ENCODE measurements at places on chromosomes 7 and 10.

- no peak for DNase-seq
Measured at GRCh38 chr10:14926061-14926470, 27.8 kb downstream of the DCLRE1C start.

DNA sequence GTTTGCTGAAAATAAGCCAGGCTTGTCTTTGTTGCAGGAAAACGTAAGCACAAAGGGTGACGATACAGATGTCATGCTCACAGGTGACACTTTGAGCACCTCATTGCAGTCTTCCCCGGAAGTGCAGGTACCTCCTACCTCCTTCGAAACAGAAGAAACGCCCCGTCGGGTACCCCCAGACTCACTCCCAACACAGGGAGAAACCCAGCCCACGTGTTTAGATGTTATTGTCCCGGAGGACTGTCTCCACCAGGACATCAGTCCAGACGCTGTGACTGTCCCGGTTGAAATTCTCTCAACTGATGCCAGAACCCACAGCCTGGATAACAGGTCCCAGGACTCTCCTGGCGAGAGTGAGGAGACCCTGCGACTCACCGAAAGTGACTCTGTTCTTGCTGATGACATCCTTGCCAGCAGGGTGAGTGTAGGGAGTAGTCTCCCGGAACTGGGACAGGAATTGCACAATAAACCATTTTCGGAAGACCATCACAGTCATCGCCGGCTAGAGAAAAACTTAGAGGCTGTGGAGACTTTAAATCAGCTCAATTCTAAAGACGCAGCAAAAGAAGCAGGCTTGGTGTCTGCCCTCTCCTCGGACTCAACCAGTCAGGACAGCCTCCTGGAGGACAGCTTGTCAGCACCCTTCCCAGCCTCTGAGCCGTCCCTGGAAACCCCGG lies 18.3 kb upstream of the BHLHA15 start:
- no peak for DNase-seq

DNA sequence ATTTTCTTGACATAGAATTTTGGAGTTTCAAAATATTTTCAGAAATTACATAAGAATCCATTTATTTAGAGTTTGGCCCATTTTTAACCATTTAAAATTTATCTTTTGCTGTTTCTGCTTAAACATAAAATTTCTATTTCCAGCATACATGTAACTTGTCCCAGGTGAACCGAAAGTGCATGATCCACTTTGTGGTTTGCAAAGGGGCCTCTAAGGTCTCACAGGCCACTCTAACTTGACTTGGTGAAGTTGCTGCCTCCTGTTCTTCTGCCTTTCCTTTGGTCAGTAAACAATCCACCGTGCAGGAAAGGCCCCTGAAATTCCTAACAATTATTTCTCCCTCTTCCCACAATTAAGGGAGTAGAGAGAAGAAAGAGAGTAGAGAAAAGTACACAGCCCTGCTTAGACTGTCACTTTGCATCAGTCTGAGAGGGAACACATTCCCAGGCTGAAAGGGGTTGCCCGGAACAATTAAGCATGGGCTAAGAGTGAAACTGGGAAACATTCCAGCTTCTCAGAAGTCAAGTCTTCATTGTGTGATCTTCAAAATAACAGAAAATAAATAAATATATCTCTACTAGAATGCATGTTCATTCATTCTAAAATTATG lies 79.5 kb upstream of the SEMA3A start:
- DNase-seq, result no peak

DNA sequence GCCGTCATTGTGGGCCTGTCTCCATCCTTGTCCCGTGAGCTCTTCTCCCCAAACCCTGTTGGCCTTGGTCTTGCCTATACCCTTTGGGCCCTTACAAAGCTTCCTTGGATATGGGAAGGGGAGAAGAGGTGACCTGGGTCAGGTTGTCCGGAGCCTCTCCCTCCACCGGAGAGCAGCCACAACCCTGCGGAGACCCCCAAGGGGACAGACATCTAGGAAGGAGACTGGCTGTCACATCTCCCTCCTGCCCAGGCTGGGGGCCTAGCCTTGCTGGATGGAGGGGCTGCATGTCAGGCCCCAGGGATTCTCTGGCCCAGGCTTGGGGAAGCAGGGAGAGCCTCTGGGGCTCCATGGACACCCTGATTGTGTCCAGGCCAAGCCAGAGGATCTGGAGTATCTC lies 11.8 kb downstream of the NACAD start:
- no peak for DNase-seq

DNA sequence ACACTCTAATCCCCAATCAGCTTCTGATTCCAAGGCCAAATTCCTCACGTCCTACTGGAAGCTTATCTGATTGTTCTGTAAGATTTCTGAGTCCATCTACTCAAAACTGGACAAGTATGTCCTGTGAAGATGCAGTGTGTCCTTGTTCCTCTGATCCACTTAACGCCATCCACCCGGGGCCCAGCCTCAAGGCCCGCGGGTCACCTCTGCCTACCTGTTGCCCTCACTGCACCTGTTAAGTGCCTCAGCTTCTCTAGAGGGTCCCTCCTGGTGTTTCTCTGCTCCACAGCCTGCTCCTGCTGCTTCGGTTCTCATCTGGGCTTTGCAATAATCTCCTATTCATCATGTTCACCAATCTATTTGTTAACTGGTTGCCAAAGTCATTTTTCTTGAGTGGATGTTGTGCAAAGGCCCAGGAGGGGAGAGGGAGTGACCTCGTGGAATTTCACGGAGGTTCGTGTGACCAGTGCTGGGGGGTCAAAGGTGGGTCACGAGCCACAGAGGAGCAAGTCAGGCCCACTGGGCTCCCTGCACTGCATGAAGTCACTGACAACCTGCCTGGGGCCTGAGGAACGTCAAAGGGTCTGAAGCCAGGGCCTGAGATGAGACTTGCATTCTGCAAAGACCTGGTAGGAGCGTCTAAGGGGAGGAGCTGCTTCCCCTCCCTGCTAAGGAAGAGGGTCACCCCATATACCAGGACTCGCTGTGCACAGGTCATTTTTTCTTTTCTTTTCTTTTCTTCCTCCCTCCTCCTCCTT lies 338.1 kb downstream of the WDR37 start:
- no peak for DNase-seq

GRCh38 chr10:14617852-14618251 lies 156.8 kb downstream of the FAM107B start:
- DNase-seq, result no peak

DNA sequence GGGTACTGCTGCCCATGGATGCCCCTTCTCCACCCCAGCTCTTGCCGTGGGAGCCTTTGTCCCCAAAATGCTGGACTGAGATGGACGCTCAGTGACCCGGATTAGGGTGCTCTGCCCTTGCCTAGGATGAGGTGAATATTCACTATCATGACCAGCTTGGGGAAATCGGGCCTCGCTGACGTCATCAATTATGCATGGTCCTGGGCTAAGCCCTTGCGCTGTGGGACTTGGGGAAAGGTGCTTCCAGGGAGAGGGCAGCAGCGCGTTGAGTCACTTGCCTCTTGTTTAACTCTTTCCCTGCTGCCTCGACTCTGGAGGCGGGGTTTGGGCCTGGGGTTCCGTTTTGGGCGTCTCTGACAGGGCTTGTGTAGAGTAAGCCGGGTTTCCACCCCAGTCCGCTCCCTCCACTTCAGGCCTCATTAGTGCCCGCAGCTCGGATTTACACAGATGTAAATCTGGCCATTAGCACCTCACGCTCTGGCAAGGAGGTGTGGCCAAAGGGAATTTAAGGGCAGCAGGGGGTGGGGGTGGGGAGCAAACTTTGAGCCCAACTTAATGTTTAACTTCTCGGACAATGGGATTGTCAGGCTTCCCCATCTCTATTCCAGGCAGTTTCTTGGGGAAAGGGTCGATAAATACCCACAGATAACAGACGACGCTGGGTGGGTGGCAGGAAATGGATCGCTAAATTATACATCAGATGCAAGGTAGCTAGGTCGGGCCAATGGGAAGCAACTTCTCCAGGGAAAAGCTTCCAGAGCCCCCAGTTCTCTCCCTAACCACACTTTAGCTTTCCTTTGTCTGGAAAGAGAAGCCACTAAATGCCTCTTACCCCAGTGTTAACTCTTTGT lies 51.3 kb upstream of the TCF7L2 start:
- no peak for DNase-seq

GRCh38 chr10:101110856-101111523 lies 20.1 kb upstream of the TLX1 start:
- no peak for DNase-seq

DNA sequence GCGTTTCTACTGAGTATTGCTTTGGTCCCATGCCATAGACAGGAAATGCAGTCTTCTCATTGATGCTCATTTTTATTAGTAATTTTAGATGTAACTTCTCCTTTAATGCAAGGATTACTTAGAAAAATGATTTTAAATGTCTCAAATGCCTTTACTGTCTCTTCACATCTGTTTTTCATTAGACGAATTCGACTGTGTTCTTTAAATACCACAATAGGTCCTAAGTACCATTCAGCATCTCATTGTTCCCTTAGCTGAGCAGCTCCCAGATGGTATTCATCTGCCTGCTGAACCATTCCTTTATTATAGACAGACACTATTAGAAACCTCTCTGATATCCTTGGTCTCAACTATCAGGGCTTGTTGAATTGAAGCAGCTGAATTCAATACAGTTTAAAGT lies 113.6 kb downstream of the LSMEM1 start:
- no peak for DNase-seq

- DNase-seq, result no peak
Measured at GRCh38 chr10:90288391-90288933, 569.4 kb downstream of the HTR7 start.

- no peak for DNase-seq
Measured at GRCh38 chr7:102913826-102914225, 1.0 kb downstream of the LRRC17 start.

GRCh38 chr7:107728276-107728675 lies 15.7 kb upstream of the CBLL1 start:
- no peak for DNase-seq

DNA sequence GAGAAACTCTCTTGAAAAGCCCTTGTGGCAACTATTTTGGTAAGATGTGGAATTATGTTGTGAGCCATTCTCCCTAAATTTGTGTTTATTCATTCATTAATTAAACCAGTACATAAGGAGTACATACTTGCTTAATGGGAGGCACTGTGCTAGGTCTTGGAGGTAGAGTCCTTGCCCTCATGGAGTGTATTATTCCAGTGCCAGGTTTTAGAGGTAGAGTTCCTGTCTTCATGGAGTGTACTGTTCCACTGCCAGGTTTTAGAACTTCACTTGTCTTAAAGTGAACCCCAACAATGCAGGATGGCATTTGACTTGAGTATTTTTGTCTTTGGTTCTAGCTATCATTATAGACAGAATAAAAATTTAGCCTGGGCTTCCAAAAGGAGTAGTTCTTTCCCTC lies 8.8 kb downstream of the MXI1 start:
- no peak for DNase-seq

GRCh38 chr7:93008833-93009232 lies 108.9 kb downstream of the SAMD9 start:
- DNase-seq, result no peak

GRCh38 chr7:46024263-46024916 lies 103.3 kb upstream of the IGFBP3 start:
- no peak for DNase-seq

DNA sequence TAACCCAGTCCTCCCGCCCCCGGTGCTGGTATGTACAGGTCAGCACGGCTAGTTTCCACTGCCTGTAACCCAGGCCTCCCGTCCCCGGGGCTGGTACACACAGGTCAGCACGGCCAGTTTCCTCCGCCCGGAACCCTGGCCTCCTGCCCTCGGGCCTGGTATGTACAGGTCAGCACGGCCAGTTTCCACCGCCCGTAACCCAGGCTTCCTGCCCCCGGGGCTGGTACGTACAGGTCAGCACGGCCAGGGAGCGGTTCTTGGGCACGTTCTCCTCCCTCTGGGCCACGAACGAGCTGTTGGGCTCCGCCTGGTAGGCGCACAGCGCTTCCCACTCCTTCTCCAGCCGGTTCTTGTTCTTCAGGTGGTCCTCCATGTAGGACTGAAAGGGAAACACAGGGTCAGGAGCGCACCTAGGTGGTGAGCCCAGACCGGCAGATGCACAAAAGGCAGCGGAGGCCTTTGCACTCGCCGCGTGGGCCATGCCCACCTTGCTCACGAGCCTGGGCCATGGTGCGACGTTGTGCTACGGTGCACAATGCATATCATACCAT lies 284.4 kb downstream of the DNAJB6 start:
- no peak for DNase-seq

GRCh38 chr10:116838143-116838725 lies 11.1 kb upstream of the ENO4 start:
- DNase-seq, result no peak

- no peak for DNase-seq
Measured at GRCh38 chr7:22784346-22784745, 38.3 kb downstream of the TOMM7 start.

GRCh38 chr7:105830405-105831301 lies 45.7 kb downstream of the ATXN7L1 start:
- no peak for DNase-seq

DNA sequence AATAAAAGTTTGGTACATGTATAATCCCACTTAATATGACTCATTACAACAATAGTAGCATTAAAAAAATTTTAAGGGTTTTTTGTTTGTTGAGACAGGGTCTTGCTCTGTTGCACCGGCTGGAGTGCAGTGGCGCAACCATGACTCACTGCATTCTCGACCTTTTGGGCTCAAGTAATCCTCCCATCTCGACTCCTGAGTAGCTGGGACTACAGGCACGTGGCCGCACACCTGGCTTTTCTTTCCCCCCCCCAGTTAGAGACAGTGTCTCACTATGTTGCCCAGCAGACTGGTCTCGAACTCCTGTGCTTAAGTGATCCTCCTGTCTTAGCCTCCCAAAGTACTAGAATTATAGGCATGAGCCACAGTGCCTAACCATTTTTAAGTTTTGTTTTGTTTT lies 40.7 kb downstream of the KMT2C start:
- no peak for DNase-seq

DNA sequence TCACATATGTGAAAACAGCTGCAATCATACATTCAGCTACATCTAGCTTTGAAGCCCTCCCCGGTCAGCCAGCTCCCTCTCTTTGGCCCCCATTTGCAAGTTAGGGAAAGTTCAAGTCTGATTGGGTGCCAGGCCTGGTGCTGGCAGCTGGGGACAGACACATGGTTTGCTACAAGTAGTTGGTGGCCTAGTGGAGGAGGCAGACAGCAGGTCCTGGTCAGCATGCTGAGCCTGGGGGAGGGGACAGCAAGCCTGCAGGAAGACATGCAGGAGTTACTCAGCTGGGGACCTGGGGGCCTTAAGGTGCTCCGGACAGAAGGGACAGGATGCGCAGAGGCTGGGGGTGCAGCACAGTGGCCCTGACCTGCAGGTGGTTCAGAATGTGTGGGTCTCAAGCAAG lies 956.9 kb upstream of the ZNF722 start:
- DNase-seq, result no peak

- DNase-seq, result no peak
Measured at GRCh38 chr10:7119325-7120015, 291.4 kb downstream of the SFMBT2 start.

- DNase-seq, result no peak
Measured at GRCh38 chr7:155538293-155538692, 8.1 kb downstream of the CNPY1 start.

- DNase-seq, result no peak
Measured at GRCh38 chr10:50874723-50875122, 10.7 kb downstream of the A1CF start.

DNA sequence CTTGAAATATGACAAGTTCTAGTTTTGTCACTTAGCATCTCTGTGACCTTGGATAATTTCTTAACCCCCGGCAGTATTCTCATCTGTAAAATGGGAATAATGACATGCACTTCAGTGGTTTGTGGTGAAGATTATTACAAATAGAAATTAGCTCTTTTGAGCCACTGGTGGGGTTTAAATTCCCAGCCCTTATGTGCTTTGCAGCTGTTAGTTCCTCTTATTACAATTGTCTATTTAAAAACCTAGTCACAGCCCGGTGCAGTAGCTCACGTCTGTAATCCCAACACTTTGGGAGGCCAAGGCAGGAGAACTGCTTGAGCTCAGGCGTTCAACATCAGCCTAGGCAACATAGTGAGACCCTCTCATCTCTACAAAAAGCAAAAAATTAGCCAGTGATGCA lies 30.1 kb downstream of the CAV1 start:
- DNase-seq, result no peak

Data from stimulated activated CD8-positive, alpha-beta memory T cell treated with anti-CD3 and anti-CD28 coated beads, Interleukin-7, amount 100 ng/mL, for 1 hour (primary cell).